Activated CD8-positive, alpha-beta T cell treated with anti-CD3 and anti-CD28 coated beads, Interleukin-2, amount 10 ng/mL, durations not matched to agents 7 days and 5 days (primary cell): ENCODE measurements at places on chromosomes 11 and 22. TPM values are rescaled to one million over a fixed set of nuclear protein-coding genes. Genes with fewer than 3 reads are reported as not detected.

The PAMR1 gene
- total RNA-seq: not detected

The GPHA2 gene
- total RNA-seq: not detected

The SLC22A25 gene
- total RNA-seq: not detected

The NRIP3 gene
- total RNA-seq: 0.47 TPM

The TBX1 gene
- total RNA-seq: 1.2 TPM

The OR8A1 gene
- not detected for total RNA-seq

The FGF4 gene
- total RNA-seq: not detected

The SWAP70 gene
- 11.5 TPM for total RNA-seq

The RTN4R gene
- total RNA-seq: 3.8 TPM

- no peak for DNase-seq
These were observed 3.2 kb downstream of the BMAL1 start for GRCh38 chr11:13280777-13281176.

DNA sequence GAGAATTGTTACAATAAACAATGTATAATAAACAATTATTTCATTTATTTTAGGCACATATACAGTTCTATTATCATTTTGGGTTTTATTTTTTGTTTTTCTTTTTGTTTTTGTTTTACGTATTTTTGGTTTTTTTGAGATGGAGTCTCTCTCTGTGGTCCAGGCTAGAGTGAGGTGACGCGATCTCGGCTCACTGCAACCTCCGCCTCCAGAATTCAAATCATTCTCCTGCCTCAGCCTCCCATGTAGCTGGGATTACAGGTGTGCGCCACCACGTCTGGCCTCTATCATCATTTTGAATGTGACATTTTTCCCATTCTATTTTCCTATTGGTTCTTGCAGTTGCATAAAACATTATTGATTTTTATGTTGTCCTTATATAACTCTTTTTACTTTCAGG is 20.4 kb upstream of the OR52A1 start:
- DNase-seq: no peak

- no peak for DNase-seq
These were observed 34.7 kb downstream of the USP47 start for GRCh38 chr11:11876458-11876857.

- DNase-seq: no peak
These were observed 25.8 kb downstream of the XRRA1 start for GRCh38 chr11:74923125-74923524.

DNA sequence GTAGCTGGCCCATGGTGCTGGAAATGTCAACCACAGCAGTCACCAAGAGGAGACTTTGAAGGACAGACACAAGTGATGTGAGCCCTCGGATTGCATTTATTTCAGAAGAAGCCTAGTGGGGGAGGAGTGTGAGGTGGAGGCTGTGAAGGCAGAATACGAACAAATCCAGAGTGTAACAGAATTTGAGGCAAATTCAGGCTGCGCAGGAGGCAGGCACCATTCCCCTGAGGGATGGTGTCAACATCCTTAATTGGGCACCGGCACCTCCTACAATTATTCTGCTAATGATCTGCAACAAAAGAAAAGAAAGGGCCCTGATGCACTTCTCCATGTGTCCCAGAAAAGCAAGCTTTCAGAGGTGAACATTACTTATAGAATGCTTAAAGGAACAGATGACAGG is 32.2 kb downstream of the CWC15 start:
- no peak for DNase-seq

DNA sequence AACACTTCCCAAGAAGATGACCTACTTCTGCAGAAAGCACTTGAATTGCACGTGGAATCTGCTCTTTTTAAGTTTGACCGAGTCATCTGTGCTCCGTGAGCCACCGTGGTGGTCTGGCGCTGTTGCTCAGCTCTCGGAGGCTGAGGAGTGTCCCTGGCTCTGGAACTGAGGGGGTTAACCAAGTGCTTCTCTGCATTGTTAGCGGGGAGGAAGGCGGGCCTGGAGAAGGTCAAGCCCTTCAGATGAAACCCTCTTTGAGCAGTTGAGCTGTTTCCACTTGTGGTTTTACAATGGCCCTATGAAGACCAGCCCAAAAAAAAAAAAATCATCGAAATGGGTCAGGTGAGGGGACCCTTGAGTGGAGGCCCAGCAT is 286.4 kb downstream of the NTM start:
- DNase-seq: no peak

DNA sequence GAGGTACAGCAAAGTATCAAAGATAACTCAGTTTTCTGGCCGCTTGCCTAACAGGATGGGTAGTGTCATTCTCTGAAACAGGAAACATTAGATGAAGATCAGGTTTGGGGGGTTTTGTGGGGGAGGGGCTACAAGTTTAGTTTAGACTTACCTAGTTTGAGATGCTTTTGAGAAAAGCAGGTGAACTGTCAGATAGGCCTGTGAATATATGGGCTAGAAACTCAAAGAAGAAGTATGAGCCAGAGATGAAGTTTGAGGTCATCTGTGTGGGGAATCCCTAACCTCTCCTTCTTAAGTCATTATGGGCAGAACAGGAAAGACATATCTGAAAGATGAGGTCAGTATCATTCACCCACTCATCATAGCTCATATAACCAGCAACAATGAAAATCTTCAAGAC is 11.9 kb downstream of the HOATZ start:
- DNase-seq: peak; percentile 37

DNA sequence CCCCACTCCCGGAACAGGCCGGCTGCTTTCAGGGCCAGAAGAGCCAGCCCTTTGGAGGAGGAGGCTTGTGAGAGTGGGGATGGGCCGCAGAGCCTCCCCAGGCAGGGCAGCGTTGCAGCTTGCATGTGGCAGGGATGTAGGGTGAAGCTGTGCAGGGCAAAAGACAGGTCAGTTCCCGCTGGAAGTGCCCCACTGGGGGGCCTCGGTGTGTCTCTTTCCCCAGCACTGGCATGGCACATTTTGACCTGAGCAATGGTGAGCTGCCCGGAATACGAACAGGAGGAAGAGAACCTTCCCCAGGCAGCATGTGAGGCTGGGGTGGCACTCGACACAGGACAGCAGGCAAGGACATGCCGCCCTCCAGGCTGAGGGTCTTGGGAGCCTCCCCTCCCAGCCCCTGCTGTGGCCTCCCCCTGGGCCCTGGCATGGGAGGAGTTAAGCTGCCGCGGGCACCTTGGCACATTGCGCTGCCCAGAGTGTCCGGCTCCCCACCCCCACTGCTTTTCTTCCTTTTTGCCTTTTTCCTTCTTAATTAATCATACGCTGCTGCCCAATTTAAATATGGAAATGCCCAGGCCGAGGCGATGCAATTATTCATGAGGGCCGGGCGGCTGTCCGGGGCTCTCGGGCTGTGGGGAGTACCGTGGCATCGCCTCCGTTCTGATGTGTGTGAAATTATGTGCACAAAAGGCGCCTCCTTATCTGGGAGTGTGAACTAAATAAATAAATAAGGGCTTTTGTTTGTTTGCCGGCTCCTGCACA is 76.0 kb upstream of the WNT7B start:
- no peak for DNase-seq

DNA sequence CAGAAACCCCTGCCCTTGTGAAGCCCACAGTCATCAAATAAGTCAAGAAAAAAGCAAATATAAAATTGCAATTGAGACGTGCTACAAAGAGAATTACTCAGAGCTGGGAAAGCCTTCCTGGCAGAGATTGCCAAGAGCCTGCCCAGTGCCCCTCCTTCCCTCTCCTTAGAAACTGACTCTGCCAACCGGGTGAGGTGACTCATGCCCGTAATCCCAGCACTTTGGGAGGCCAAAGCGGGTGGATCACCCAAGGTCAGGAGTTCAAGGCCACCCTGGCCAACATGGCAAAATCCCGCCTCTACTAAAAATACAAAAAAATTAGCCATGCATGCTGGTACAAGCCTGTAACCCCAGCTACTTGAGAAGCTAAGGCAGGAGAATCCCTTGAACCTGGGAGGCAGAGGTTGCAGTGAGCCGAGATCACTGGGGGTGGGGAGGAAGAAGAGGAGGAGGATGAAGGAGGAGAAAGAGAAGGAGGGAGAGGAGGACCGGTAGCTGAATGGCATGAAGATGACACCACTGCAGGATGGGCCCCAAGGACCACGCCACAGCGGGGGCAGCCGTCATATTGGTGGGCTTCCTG is 76.1 kb upstream of the RTL6 start:
- DNase-seq: no peak

DNA sequence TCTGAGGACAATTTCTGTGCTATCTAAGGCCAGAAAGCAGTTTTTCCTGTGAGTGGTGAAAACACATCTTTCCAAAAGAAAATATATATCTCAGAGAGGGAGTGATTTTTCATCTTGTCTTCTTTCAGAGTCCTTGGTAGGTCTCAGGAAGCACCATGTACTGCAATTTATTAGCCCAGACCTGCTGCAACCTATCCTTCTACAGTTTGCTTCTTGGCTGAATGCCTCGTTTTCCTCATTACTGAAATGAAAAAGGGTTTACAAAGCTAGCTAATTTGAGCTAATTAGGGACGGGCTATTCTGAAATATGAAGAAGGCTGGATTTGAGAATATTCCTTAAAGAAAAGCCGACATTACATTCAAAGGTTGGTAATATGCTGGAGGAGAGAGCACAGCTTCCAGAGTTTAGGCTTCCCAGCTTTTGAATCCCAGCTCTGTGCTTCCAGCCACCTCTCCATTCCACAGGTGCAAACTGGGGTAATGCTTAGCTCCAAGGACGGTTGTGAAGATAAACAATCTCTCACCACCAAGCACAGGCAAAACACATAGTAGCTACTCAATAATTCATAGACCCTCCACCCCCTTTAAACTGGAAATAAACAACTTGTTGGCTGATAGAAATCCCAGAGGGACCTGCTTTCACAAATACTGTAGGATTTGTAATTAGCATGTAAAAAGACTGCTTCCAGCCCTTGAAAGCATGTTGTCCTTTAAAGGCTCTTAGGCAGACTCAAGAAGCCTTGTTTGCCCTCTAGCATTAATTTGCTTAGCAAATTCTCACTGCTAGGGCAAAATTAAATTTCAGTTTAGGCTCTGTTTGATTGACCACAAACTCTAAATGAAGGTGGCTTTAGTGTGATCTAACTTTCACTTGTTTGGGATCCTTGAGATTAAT is 24.5 kb upstream of the SESN3 start:
- DNase-seq: no peak

DNA sequence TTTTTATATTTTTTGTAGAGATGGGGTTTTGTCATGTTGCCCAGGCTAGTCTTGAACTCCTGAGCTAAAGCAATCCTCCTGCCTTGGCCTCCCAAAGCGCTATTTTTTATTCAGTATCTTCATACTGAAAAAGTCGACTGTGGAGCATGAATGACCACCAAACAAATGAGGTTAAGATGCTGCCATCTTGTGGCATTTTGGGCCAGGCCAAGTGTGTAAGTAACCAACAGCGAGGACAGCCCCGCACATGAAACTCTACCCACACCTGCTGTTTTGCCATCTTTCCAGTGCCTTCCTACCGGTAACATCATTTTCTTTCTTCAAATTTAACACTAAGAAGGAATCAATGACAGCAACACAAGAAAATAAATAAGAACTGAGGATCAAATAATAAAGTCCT is 32.2 kb upstream of the AQP11 start:
- no peak for DNase-seq

- DNase-seq: no peak
These were observed 61.8 kb upstream of the PRODH start for GRCh38 chr22:18997925-18998315.

GRCh38 chr11:109388982-109389381 is 33.0 kb upstream of the C11orf87 start:
- DNase-seq: no peak

- DNase-seq: no peak
These were observed 565.4 kb downstream of the ETS1 start for GRCh38 chr11:128022007-128022368.

GRCh38 chr11:45518833-45519535 is 146.4 kb downstream of the CHST1 start:
- no peak for DNase-seq

DNA sequence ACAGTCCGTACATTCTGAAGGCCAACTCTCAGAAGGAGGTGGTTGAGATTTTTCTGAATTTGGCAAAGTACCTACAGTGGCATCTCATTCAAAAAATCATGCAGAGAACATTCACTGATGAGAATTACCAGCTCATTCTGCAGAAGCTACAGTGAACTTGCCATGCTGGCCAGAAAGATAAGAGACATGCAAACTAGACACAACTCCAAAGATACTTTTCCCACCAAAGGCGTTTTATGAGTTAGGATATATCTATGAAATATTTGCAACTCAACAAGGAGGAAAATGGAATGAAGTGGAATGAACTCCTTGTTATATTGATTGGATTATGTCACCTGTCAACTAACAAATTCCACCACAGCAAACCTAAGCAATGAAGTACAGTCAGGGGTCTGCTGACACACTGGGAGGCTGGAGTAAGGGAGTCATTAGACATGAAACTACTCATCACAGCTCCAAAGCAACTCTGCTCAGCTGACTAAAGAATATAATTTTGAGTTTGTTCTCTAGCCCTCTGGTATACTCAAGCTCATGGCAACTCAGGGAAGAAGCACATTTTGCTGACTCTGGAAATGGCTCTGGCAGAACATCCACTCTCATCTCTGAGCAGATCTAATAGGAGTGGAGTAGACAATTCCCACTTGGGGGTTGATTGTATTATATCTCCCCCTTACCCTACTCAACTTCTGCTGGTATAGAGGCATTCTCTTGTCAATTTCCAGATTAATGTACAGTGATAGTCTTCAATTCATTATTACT is 22.9 kb downstream of the MAML2 start:
- DNase-seq: no peak

DNA sequence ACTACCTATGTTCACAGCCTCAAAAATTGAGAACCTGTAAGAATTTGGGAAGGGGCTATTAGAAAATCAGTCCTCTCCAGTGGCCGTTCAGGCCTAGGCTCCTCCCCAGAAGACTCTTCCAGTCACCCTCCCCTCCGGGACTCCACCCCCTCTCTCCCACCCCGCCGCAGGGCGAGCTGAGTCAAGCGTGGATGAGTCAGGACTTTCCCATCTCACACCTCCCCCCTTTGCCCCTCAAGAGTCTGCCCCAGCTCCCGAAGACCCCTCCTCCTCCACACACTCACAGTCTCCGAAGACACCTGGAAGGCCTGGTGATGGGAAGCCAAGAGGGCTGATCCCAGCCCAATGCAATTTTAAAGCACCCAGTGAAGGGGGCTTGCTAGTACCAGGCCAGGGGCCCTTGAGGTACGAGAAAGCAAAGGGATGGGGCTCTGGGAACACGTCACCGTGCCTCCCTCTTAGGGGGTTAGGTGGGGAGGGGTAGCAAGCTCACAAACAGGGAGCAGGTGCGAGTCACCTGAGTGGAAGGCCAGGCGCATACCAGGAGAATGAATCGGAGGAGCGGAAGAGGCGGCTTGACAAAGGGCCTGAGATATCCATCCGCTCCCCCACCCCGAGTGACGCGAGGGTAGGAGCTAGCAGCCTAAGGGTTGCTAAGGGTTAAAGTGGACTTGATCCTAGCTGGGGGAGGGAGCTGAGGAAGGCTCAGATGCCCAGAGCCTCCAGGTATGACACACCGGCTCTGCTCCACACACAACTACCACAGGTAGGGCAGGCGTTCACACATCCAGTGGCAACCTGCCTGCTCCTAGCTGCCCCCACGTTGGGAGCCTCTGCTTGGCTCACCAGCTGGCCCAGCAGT is 13.6 kb downstream of the BCL9L start:
- DNase-seq: peak; percentile 73

- no peak for DNase-seq
These were observed 39.6 kb downstream of the SCGB1A1 start for GRCh38 chr11:62458212-62459002.

- no peak for DNase-seq
These were observed 97.9 kb downstream of the CWF19L2 start for GRCh38 chr11:107359701-107360100.
